Ovary (tissue), 10 donors: ENCODE measurements at places on chromosomes 1 and 21. TPM values are rescaled to one million over a fixed set of nuclear protein-coding genes. Genes with fewer than 3 reads are reported as not detected.

- no peaks in the 10 kb centered on the region for H3K27me3 ChIP-seq
- H3K27ac ChIP-seq, result no peak overlapping the region
- H3K4me1 ChIP-seq, result no peaks in the 10 kb centered on the region
- no peak overlapping the region for H3K4me3 ChIP-seq
- no peak for DNase-seq
These were observed 110.6 kb downstream of the USP25 start for GRCh38 chr21:15840406-15840805.

DNA sequence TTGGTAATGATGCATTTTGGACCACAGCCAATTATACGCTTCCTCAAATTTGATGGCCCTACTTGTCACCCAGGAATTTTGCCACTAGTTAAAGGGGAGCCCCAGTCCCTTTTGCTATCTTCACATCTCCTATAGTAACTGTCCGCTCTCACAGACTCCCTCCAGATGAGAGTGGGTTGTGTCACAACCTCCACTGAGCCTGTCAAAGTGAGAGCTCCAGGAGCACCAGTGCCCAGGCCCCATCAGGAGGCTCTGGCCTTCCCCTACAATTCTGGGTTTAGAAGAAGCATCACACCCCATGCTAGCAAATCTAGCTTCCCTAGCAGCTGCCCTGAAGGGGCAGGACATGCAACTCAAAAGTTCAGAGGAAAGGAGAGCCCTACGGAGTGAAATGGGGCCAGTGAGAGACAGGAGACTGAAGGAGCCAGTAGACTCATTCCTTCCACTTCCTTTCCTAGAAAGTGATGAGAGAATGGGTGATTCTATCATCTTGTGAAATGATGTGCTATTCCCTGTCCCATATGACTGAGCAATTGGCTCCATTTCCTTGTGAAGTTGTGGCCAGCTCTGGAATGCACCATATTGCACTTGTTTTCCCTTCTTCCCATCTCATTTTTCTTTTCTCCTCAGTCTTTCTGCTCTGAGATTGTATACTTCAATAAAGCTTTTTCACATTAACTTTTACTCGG, 541.3 kb downstream of the DPYD start:
- no peaks in the 10 kb centered on the region for H3K4me1 ChIP-seq
- DNase-seq, result no peak
- H3K27me3 ChIP-seq, result no peaks in the 10 kb centered on the region
- H3K36me3 ChIP-seq, result no peaks in the 10 kb centered on the region
- no peak overlapping the region for H3K27ac ChIP-seq
- H3K4me3 ChIP-seq, result no peak overlapping the region

DNA sequence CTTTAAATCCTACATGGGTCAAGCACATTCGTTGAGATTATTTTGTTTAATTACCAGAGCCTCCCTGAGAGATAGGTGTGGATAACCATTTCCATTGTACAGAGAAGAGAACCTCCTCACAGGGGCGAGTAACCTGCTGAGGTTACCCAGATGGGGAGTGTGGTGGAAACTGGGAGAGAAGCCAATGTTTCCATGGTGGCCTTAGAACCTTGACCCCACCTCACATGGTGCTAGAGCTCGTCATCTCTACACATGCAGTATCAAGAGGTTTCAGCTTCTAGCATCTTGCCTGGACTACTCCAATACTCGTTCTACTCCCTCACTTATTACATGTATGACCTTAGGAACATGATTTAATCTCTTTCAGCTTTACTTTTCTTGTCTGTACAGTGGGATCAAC, 4.8 kb downstream of the REG4 start:
- H3K27ac ChIP-seq, result no peak overlapping the region
- no peaks in the 10 kb centered on the region for H3K4me1 ChIP-seq
- no peak overlapping the region for H3K4me3 ChIP-seq
- no peak for DNase-seq
- no peaks in the 10 kb centered on the region for H3K36me3 ChIP-seq
- H3K27me3 ChIP-seq, result no peaks in the 10 kb centered on the region

DNA sequence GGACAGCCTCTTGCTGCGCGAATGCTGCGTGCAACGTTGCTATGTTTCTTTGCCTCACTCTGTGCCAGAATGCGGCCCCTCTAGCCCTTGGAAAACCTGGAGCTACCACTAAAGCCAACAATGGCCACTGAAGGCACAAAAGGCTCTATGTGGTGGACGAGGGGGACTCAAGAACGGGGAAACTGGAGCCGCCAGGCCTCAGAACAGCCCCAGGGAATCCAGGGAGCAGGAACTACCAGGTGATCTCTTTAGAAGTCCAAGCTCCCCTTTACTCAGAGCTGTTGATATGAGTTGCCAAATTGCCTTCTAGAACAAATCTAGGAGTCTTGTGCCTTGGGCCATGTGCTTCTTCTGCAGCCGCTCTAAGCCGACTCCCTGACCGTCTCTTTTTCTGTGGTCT, 113.8 kb upstream of the ERRFI1 start:
- DNase-seq, result no peak
- H3K27me3 ChIP-seq, result no peaks in the 10 kb centered on the region
- peaks cover 13% of the 10 kb centered on the region for H3K4me1 ChIP-seq
- H3K4me3 ChIP-seq, result no peak overlapping the region

DNA sequence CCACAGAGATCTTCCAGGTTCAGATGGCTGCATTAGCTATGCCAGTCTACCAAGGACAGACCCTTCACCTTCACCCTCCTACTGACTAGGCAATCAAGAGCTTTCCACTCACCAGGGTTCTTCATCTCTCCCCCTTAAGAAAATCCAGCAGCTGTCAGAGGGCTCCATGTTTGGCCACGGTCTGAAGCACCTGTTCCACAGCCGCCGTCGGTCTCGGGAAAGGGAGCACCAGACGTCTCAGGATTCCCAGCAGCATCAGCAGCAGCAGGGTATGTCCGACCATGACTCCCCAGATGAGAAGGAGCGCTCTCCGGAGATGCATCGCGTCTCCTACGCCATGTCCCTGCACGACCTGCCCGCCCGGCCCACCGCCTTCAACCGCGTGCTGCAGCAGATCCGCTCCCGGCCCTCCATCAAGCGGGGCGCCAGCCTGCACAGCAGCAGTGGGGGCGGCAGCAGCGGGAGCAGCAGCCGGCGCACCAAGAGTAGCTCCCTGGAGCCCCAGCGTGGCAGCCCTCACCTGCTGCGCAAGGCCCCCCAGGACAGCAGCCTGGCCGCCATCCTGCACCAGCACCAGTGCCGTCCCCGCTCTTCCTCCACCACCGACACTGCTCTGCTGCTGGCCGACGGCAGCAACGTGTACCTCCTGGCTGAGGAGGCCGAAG, 13.8 kb downstream of the TMCC2 start:
- H3K27ac ChIP-seq, result no peak overlapping the region
- H3K27me3 ChIP-seq, result no peaks in the 10 kb centered on the region
- H3K36me3 ChIP-seq, result no peaks in the 10 kb centered on the region
- no peak for DNase-seq
- no peak overlapping the region for H3K4me3 ChIP-seq

The IL20 gene
- polyA plus RNA-seq, result not detected

GRCh38 chr1:17244821-17245740, 3.8 kb upstream of the PADI3 start:
- H3K36me3 ChIP-seq, result no peaks in the 10 kb centered on the region
- no peaks in the 10 kb centered on the region for H3K4me1 ChIP-seq
- no peak overlapping the region for H3K4me3 ChIP-seq
- no peaks in the 10 kb centered on the region for H3K27me3 ChIP-seq

The PRMT2 gene
- 80.9 TPM for polyA plus RNA-seq

The CYP2J2 gene
- 0.12 TPM for polyA plus RNA-seq

- no peak overlapping the region for H3K4me3 ChIP-seq
- no peaks in the 10 kb centered on the region for H3K27me3 ChIP-seq
- no peaks in the 10 kb centered on the region for H3K36me3 ChIP-seq
- no peak overlapping the region for H3K27ac ChIP-seq
These were observed 123.5 kb downstream of the TIAM1 start for GRCh38 chr21:31220575-31220974.

The FASLG gene
- polyA plus RNA-seq, result 0.83 TPM

The ADAM30 gene
- polyA plus RNA-seq, result not detected

DNA sequence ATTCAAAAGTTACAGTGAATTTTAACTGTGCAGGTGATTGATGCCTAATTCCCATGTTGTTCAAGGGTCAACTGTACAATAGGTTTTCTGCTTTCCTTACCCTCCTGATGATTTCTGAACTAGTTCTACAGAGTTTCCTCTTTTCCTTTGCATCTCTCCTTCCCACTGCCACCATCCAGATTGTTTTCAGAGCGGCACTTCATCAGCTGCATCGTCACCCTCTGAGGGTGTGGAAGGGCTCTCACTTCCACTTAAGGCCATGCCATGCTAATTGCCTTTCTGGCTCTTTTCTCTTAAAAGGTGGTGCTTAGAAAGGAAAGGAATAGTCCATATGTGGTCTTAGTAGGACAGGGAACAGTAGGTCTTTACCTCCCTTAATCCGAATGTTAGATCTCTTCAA, 39.1 kb downstream of the DISC1 start:
- H3K27ac ChIP-seq, result no peak overlapping the region
- H3K27me3 ChIP-seq, result no peaks in the 10 kb centered on the region
- no peaks in the 10 kb centered on the region for H3K36me3 ChIP-seq
- no peaks in the 10 kb centered on the region for H3K4me1 ChIP-seq

The OXCT2 gene
- 0.20 TPM for polyA plus RNA-seq
